ENCODE measurements at places on chromosomes 7 and 10.

- DNase-seq, result no peak
Measured at GRCh38 chr10:24528946-24529345, 194.7 kb downstream of the ARHGAP21 start.

- no peak for DNase-seq
Measured at GRCh38 chr10:90352288-90352687, 505.6 kb downstream of the HTR7 start.

GRCh38 chr10:16907687-16908086 lies 90.5 kb upstream of the RSU1 start:
- no peak for DNase-seq

- no peak for DNase-seq
Measured at GRCh38 chr10:4909118-4909517, 54.1 kb upstream of the AKR1C1 start.

GRCh38 chr7:40437936-40438634 lies 303.3 kb downstream of the SUGCT start:
- DNase-seq, result no peak

- DNase-seq, result no peak
Measured at GRCh38 chr7:84546403-84546802, 351.8 kb upstream of the SEMA3A start.
